ENCODE measurements at places on chromosomes 4 and X.
A peak's percentile ranks its signal among the peaks of the same experiment; 100 is the strongest.

- no peak for DNase-seq
These were observed 240.1 kb upstream of the NOCT start for GRCh38 chr4:138775489-138775888.

DNA sequence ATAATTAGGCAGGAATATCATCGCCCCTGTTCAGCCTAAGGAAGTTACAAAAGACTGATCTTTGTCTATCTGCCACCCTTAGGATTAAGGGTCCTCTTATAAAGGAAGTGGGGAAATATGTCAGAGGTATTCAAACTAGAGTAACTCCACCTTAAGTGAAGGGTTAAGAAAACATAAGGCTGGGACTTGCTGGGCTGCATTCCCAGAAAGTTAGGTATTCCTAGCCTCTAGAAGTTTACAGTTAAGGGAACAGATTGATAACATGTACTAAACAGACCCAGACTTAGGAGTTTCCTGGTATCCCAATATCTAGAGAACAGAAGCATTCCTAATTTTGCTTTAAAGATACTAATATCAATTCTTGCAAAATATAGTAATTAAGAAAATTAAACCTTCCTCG, 6.0 kb downstream of the CXCL2 start:
- no peak for DNase-seq

GRCh38 chr4:153005899-153006381, 69.8 kb downstream of the FHDC1 start:
- no peak for DNase-seq

- peak; percentile 5 for DNase-seq
These were observed 40.9 kb upstream of the IL13RA2 start for GRCh38 chrX:115058276-115058675.

DNA sequence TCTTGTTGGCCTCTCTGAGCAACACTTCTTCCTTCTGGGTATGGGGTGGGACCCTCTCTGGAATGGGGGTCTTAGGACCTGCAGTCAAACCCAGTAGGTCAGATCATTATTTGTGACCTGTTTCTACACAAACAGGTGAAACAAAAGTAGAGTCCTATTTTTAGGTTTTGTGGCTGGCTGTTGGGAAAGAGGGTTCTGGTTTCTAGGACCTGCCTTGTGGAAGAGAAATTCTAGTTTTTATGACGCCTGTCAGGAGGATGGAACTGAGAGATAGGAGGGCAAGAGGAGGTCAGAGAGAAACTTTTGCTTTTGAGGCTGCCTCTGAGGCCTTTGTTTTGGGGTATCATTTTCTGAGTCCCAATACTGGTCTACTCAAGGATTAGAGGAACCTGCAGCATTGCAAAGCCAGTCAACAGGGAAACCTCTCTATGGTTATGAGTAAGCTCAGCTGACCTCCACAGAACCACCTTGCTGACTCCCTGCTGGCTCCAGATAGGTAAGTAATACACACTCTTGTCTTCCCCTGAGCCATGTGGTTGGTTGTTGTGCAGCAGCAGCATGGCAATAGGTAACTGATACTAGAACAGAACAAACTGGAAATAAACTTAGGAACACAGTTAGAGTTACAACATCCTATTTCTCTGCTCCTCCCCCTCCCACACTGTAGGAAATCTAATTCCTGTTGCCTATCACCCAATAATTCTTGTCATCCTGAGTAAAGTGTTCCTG, 114.7 kb upstream of the VCX3B start:
- no peak for DNase-seq
